Muscle of leg (tissue), 16 donors: ENCODE measurements at places on chromosomes 6 and 20. TPM values are rescaled to one million over a fixed set of nuclear protein-coding genes. Genes with fewer than 3 reads are reported as not detected.
A peak's percentile ranks its signal among the peaks of the same experiment; 100 is the strongest.

- DNase-seq: no peak
- H3K4me1 ChIP-seq: no peaks in the 10 kb centered on the region
- no peaks in the 10 kb centered on the region for H3K27me3 ChIP-seq
- no peak overlapping the region for H3K27ac ChIP-seq
- H3K36me3 ChIP-seq: no peaks in the 10 kb centered on the region
- H3K4me3 ChIP-seq: no peak overlapping the region
These were observed 295.0 kb downstream of the KCNQ5 start for GRCh38 chr6:72916906-72917305.

GRCh38 chr20:63011798-63012197 is 5.0 kb upstream of the BHLHE23 start:
- no peak for DNase-seq
- H3K4me3 ChIP-seq: no peak overlapping the region
- H3K36me3 ChIP-seq: no peaks in the 10 kb centered on the region
- peaks cover 42% of the 10 kb centered on the region for H3K4me1 ChIP-seq
- peaks cover 92% of the 10 kb centered on the region for H3K27me3 ChIP-seq

DNA sequence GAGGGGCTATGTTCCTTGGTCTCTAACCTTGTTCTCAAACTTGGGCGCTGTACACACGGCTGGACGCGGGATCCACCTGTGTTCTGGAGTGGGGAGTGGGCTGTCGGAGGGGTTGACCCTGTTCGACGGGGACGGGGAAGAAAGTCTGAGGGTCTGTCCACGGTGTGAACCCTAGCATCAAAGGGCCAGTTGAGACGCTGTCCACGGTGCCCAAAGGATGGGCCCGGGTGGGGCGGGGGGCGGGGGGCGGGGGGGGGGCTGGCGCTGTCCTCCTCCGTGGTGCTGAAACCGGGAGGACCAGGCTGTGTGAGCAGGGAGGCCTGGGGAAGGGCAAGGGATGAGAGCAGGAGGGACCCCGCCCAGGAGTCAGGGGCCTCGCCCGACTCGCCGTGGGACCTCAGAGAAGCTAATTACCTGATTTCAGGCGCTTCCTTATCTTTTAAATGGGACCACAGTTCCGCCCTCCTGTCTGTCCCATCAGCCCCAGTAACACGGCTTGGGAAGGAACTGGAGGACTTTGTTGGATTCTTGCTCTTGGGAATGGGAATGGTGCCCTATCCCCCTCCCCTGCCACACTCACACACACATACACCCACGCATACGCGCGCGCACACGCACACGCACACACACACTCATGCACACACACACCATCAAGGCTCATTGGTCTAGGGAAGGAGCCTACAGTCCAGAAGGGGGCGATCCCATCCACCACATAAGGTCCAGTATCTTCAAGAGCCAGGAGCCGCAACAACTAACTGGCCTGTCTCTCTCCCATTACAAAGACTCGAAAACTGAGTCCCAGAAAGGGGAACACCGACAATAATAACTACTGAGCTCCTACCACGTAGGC is 1.0 kb upstream of the VSTM2L start:
- H3K27me3 ChIP-seq: peaks cover 77% of the 10 kb centered on the region
- no peak overlapping the region for H3K27ac ChIP-seq
- H3K4me1 ChIP-seq: peaks cover 19% of the 10 kb centered on the region
- H3K36me3 ChIP-seq: no peaks in the 10 kb centered on the region
- peak; percentile 48 for DNase-seq

DNA sequence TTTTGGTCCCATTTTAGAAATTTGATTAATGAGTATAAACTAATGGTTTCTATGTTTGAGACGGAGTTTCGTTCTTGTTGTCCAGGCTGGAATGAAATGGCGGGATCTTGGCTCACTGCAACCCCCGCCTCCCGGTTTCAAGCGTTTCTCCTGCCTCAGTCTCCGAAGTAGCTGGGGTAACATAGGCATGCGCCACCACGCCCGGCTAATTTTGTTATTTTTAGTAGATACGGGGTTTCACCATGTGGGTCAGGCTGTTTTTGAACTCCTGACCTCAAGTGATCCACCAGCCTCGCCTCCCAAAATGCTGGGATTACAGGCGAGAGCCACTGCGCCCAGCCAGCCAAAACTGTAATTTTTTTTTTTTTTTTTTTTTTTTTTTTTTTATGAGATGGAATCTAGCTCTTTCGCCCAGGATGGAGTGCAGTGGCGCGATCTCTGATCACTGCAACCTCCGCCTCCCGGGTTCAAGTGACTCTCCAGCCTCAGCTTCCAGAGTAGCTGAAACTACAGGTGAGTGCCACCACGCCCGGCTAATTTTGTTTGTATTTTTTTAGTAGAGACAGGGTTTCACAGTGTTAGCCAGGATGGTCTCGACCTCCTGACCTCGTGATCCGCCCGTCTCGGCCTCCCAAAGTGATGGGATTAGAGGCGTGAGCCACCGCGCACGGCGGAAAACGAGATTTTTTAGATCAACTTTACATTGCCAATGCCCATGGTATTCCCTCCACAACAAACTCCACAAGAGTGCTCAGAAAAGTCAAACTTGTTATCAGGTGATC is 127.8 kb downstream of the HFE start:
- H3K27ac ChIP-seq: peak overlapping the region; percentile 100
- DNase-seq: peak; percentile 17
- peaks cover 26% of the 10 kb centered on the region for H3K4me1 ChIP-seq
- H3K4me3 ChIP-seq: peak overlapping the region; percentile 54
- H3K36me3 ChIP-seq: no peaks in the 10 kb centered on the region

GRCh38 chr20:57199656-57200405 is 66.6 kb downstream of the BMP7 start:
- peaks cover 50% of the 10 kb centered on the region for H3K4me1 ChIP-seq
- H3K36me3 ChIP-seq: no peaks in the 10 kb centered on the region
- no peak overlapping the region for H3K4me3 ChIP-seq
- no peak overlapping the region for H3K27ac ChIP-seq

GRCh38 chr6:158284007-158284875 is 28.0 kb upstream of the TULP4 start:
- H3K36me3 ChIP-seq: no peaks in the 10 kb centered on the region
- peak overlapping the region; percentile 74 for H3K27ac ChIP-seq
- H3K27me3 ChIP-seq: no peaks in the 10 kb centered on the region
- DNase-seq: peak; percentile 81

DNA sequence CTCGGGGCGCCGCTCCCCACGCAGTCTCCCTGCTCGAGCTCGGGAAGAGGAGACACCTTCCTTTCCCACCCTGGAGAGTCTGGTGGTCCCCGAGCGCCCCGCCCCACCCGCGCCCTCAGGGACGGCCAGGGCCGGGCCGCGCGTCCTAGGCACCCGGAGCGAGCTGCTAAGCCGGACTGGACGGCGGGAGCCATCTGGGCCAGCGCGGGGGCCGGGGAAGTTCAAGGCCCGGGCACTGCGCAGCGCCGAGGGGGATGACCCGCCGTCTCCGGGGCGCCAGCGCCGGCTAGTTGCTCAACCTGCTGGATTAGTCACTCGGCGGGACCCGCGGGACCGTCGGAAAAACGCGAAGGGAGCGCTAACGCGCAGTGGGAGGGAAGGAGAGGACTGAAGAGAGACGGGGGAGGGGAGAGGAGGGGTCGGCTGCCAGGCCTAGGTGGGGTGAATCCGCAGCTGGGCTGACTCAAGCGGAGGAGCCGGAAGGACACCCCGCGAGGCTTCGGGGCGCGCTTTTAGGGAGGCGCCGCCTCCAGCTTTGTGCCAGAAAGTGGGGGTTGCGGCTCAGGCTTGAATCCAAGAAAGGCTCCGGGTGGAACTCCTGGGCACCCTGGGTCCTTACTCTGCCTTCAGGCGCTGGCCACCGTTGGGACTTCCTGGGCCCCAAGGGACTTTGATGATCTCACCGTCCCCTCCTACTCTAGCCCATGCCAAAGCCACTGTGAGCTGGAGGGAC is 75.7 kb upstream of the FOXP4 start:
- no peak overlapping the region for H3K27ac ChIP-seq
- H3K4me1 ChIP-seq: peaks cover 11% of the 10 kb centered on the region
- DNase-seq: no peak
- peaks cover 72% of the 10 kb centered on the region for H3K27me3 ChIP-seq
- no peaks in the 10 kb centered on the region for H3K36me3 ChIP-seq

DNA sequence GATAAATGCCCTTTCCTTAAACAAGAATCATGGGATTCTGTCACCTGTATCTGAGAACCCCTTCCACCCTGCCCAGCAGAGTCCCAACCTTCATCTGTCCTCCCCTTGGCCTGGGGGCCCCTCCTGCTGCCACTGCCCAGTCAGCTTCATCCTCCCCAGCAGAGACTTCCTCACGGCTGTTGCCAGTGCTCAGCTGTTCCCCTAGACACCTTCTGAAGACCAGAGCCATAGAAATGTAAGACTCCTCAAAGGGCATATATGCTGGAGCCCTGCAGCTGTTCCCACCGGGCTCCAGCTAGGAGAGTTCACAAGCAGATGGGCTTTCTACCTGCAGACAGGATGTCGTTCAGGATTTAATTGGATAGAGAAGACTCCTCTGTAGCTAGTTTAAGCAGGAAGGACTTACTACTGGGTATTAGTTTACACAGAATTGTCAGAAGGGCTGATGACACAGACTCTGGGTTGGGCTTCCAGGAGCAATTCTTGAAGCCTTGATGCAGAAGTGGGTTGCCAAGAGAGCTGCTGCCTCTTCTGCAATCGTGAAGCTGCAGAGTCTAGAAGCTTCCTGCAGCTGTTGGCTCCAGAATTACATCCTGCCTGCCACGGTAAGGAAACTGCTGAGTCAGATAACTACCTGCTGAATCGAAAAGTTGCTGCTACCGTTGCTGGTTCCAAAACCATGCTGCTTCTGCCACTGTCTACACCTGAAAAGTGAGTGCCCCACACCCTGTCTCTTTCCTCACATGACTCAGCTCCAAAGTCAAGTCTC is 57.1 kb upstream of the MLN start:
- no peak overlapping the region for H3K27ac ChIP-seq
- DNase-seq: peak; percentile 44
- peaks cover 48% of the 10 kb centered on the region for H3K4me1 ChIP-seq

DNA sequence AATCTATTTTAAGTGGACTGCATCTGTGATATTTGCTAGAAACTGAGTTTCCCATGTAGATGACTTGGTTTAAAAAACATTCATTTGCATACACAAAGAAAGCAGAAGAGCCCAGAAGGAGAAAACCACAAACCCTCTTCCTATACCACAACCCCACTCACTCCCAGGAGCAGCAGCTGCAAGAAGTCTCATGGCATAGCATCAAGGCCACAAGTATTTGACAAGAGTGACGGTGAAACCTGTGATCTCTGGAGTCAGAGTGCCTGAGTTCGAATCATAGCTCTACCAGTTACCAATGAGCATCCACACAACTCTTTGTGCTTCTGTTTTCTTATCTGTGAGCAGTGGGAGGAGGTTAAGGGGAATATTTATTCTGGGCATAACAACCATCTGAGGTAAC is 44.7 kb upstream of the SIRPG start:
- peak; percentile 48 for DNase-seq
- H3K27me3 ChIP-seq: no peaks in the 10 kb centered on the region
- no peak overlapping the region for H3K27ac ChIP-seq

DNA sequence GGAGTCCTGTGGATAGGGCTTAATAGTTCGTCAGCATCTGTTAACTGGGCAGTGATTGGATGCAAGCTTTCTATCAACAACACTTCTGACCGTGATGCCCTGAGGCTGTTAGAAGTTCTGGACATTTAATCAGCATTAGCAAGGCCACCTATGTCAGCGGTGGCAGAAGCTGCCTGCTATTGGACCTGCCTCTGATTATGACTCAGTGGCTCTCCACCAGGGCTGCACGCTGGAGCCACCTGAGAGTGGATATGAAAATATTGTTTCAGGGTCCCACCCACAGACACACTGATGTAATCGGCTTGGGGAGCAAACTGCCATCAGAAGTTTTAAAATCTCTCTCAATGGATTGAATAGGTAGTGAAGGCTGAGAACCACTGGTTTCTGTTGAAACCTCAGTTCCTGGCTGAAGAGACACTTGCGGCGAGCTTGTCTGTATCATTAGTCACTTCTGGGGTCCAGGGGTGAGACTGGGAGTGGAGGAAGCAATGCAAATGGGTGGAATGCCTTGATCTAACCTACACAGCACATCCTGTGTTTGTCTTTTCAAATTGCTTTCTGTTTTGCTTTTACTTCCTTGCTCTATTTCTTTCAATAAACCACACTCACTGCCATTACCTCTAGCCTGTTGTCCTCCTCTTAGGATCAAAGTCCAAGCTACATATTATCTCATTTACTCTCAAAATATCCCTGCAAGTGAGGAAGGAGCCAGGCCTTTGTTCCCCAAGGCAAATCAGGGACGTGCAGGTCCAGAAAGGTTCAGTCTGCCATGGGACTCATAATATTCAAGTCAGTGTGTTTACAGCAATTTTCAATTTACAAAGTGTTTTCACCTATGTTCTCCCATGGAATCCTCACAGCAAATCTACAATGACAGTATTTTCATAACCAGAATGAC is 4.2 kb downstream of the CLIC5 start:
- DNase-seq: no peak
- peaks cover 35% of the 10 kb centered on the region for H3K27me3 ChIP-seq
- no peak overlapping the region for H3K4me3 ChIP-seq
- peaks cover 6% of the 10 kb centered on the region for H3K4me1 ChIP-seq
- H3K36me3 ChIP-seq: no peaks in the 10 kb centered on the region

DNA sequence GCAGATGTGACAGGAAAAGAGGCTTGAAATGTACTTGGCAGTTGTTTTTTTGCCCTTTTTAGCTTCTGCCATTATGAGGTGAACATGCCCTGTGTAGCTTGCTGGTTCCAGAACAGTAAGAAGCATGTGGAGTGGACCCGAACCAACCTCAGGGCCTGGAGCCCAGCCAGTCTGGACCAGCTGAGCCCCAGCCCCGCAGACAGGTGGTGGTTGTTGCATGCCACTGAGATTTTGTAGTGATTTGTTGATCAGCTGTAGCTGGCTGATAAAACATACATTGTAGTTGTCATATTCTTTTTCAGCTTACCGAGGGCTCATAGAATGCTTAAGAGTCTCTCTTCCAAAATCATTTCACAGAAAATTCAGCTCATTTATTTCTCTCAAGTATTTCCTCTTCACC is 182.2 kb downstream of the FARS2 start:
- no peak overlapping the region for H3K4me3 ChIP-seq
- no peaks in the 10 kb centered on the region for H3K36me3 ChIP-seq
- no peak overlapping the region for H3K27ac ChIP-seq
- no peaks in the 10 kb centered on the region for H3K27me3 ChIP-seq

DNA sequence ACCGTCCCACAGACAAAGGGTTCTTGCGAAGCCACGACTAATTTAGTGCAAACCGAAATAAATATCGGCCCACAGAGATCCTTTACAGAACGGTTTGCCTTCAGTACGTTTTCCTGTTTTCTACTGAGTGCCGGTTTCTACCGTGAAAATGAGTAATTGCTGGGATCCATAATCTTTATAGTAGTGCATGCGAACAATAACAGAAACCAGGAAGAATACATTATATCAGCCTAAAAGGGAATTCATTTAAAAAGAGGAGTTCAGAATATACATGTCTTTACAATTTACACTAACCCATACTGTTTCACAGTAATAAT is 292 bp upstream of the MTCL3 start:
- peaks cover 24% of the 10 kb centered on the region for H3K4me1 ChIP-seq
- no peaks in the 10 kb centered on the region for H3K36me3 ChIP-seq
- peaks cover 31% of the 10 kb centered on the region for H3K27me3 ChIP-seq
- H3K4me3 ChIP-seq: no peak overlapping the region
- no peak for DNase-seq
- H3K27ac ChIP-seq: no peak overlapping the region

CENPW gene
- total RNA-seq: 10.0 TPM

PRND gene
- 46.4 TPM for total RNA-seq
